ENCODE measurements at places on chromosomes 4 and X. TPM values are rescaled to one million over a fixed set of nuclear protein-coding genes. Genes with fewer than 3 reads are reported as not detected.
A peak's percentile ranks its signal among the peaks of the same experiment; 100 is the strongest.

CRLF2 gene
- 0.78 TPM for total RNA-seq

- no peak for DNase-seq
These were observed 3.0 kb downstream of the RAP2C start for GRCh38 chrX:132216283-132216682.

- no peak for DNase-seq
These were observed 20.8 kb downstream of the NAT8L start for GRCh38 chr4:2079926-2080325.

GRCh38 chr4:37976991-37977470 is 16.8 kb downstream of the PTTG2 start:
- DNase-seq, result peak; percentile 79

DNA sequence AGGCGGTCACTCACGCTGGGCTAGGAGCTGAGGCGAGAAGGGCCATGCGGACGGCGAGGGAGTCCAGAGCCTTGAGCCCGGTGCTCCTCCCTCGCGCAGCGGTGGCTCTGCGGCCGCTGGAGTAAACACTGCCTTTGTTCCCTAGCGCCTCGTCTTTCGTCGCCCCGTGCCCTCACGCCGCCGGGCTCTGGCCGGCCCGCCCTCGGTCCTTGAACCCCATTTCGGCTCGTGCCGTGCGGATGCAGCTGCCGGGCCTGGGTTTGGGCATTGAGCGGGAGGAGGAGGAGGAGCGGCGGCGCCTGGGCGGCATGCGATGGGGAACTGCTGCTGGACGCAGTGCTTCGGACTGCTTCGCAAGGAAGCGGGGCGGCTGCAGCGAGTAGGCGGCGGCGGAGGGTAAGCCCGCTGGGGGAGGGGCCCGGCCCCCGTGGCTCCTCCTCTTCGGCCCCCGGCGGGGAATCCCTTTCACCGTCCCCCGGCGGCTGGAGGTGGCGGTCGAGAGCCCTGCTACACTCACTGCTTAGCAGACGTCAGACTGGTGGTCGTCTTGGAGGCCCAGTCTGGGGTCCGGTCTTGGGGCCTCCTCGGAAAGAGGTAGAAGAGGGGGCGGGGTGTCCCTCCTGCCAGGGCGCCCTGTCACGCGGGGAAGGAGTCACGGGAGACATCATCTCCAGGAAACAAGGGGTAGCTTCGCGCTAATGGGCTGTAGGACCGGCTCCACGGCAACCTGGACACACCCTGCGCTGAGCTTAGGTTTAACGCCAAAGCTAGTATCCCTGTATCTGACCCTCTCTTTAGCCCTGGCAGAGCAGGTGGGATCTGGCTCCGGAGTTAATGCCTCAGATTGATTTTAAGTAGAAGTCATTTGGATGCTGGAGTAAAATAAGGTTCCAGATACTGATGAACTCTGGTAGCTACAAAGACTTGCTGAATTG is at the start of gene AP1AR:
Gene AP1AR (plus strand): TSS at position 9 of the 935 bp plus-strand sequence. CDS start 305 bp downstream, at position 314.
- peak; percentile 73 for DNase-seq

DNA sequence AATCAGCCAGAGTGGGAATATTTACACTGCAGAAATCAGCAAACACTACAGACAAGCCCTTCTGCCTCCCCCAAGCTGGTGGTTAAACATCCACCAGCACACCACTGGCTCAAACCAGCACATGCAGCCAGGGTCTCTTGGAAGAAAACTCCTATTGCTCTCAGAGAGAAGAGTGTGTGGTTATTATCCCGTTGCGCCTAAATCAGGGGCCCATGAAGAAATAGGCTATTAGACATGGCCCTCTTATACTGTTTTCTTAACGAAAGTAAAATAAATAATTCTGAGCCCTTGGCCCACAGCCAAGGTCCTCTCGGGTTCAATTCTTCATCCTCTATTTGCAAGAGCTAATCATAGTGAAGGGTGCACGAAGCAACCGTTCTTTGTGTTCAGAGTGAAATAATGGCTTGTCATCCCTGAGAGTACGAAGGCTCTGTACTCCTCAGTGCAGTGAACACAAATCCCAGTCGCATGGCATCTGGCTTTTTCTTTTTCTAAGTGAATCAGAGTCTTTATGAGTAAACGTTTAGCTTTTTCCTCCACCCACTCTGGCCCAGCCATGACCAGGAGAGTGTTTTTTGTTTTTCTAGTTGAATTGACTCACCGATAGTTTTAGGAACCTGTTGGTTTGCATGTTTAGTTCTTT is 33.4 kb upstream of the RBM47 start:
- peak; percentile 89 for DNase-seq

EXOC1L gene
- not detected for total RNA-seq

RPS6KA6 gene
- total RNA-seq, result 6.5 TPM

- DNase-seq, result no peak
These were observed 347.6 kb upstream of the FAM241A start for GRCh38 chr4:111797455-111798163.

STBD1 gene
- total RNA-seq, result 1.8 TPM

SLC2A9 gene
- total RNA-seq, result 0.28 TPM

SCRG1 gene
- not detected for total RNA-seq

DNA sequence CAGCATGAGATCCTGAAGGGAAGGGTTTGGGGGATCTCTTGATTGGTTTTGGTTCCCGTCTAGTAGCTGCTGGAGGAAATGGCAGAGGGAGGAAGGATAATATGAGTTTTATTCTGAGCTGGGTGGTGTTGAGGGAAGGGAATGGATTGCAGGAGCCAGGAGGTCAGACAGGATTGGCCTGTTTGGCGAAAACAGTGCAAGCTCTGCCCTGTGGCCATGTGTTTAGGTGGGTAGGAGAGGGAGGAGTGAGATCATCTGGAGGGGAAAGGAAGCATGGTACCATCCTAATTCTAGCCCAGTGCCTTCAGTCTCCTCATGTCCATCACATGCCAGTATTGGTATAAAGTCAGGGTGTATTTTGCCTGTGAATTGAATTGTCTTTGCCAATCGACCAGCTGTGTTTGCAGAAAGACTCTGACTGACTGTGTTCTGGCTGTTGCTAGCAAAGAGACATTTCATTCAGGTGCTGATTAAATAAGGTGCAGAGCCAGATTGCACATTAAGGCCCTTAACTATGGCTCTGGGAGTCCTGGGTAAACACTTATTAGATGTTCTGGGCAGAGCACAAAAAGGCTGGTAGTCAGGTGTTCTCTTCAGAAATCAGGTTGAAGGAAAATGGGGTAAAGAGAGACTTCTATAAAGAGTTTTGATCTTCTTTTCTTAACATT is 10.0 kb downstream of the TMEM164 start:
- peak; percentile 56 for DNase-seq

ETDB gene
- not detected for total RNA-seq

MAP9 gene
- total RNA-seq, result 11.0 TPM

COX7B2 gene
- total RNA-seq, result 12.7 TPM

CT45A2 gene
- total RNA-seq, result not detected
